ENCODE measurements at places on chromosomes 5 and 9.

GRCh38 chr5:163760498-163760897, 255.1 kb downstream of the MAT2B start:
- no peak for DNase-seq

DNA sequence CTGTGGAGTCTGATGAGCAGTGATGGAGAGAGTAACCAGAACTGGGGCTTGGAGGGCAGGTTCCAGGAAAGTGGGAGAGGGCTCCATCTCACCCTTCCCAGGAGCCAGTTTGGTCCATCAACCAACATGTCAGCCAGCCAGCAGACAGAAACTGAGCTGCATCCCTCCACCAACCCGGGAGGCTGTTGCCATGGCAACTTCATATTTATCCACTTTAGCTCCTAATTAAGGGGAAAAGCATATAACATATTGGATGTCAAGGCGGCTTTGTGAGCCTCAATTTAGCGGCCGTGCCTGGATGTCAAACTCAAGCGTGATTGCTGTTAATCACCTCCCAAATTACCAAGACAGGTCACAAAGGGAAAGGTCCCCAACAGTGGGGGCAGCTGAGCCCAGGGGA, 81.5 kb upstream of the ARAP3 start:
- no peak for DNase-seq

DNA sequence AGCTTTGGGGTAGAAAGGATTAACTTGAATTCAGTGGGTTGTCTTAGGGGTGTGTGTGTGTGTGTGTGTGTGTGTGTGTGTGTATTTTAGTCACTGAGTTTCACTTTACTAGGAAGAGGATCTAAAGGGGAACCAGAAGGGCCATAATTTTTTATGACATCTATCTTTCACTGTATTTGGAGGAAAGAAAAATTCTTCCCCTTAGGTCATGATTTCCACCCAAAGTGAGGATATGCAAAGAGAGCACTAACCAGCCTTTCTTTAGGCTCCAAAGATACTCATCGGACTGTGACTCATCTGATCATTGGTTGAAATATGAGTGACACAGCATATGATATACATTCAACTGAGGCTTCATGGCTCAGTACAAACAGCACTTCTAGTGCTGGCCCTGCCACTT, 75.2 kb upstream of the RASGRF2 start:
- DNase-seq: peak; percentile 67

DNA sequence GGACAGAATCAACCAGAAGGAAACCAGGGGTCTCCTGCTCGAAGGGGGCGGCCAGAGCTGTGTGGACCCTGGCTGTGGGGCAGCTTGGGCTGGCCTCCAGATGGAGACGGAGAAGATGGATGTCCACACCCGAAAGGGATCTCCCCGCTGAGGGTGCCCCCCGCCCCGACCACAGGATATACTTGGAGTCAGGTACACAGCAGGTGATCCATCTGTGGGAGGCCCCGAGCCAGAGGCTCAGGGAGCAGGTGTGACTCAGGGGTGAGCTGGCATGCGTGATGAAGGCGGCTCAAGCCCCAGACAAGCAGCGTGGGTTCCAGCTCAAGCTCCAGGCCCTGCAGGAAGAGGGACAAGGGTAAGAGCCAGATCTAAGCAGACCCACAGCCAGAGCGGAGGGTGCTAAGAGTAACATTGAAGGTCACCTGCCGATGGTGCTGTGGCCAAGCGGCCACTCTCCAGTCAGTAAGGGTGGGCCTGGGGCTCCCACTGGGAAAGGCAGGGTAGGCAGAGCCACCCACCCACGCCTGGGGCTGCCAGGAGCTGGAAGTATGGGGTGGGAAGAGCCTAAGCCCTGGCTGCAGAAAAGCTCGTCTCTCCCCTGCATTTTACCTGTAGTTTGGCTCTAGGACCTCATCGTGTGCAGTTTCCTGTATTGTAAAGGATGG, 30.6 kb upstream of the MVB12B start:
- no peak for DNase-seq

DNA sequence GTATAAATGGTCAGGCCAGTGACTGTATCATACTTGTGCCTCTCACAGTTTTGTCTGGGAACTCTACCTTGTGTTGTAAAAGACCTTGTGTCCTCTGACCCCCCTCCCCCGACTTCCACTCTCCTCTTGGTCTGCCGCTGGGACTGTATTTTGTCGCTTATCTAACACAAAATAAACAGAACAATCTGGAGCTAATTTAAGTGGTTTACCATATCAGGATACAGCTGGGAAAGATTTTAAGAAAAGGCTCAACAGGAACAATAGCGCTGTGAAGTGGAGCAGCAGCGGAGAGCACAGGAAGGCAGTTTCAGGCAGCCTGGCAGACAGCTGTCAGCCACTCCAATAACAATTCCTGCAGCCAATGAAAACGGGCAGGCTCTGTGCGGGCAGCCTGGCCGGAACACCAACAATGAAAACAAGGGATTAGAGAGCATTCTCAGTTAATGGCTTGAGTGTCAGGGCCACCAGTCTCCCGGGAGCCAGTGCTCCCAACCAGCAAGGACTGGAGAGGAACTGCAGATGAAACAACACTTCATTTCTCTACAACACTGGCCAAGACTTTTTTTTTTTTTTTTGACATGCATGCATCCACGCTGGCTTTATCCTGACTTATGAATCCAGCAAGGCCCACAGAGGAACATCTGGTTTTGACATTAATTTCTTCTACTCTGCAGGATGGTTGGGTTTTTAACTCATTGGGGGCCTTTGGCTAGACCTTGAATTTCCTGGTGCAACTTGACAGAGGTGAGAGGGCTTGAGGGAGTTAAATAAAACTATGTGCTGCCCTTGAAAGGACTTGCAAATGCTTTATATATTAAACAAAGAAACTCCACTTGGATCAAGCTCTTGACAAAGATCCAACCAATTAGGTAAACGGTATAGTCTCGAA, 76.7 kb downstream of the ARSB start:
- DNase-seq: no peak

DNA sequence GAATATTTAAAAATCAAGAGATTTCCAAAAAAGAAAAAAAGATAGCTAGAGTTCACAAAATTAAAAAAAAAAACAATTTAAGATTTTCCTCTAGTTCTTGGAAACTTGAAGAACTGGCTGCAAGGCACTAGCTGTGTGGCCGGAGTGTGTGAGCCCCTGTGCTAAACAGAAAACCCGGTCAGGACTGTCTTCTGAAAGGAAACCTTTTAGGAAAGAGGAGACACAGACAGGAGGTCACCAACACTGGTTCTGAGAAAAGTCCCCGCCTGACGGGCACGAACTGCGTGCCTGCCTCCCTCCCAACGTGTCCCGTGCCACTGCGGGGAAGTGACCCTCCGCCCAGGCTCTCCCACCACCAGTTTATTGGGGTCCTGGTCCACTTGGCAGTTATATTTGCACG, 15.2 kb downstream of the TTF1 start:
- no peak for DNase-seq

- no peak for DNase-seq
Measured at GRCh38 chr5:32156635-32157034, 17.5 kb downstream of the GOLPH3 start.

GRCh38 chr9:14529054-14529453, 164.2 kb downstream of the ZDHHC21 start:
- no peak for DNase-seq

GRCh38 chr9:107816561-107817021, 327.0 kb upstream of the KLF4 start:
- DNase-seq: no peak

- no peak for DNase-seq
Measured at GRCh38 chr9:90092508-90092907, 487.7 kb downstream of the GADD45G start.

GRCh38 chr5:143569722-143570567, 166.5 kb upstream of the NR3C1 start:
- DNase-seq: peak; percentile 55

DNA sequence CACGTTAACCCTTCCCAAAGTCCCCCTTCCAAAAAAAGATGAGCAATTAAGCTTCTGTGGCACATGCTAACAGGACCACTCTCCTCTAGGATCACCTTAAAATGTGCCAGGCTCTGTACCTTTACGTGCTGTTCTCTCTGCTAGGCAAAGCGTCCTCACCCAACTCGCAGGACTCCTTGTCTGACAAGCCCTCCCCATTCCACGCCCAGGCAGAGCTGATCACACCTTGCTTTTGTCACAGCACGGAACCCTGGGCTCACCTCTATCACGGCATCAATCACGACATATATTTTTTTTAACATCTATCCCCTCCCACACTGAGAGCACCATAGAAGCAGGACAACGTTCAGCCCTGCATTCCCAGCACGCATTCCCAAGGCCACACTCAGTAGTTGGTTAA, 47.1 kb downstream of the CDK5RAP2 start:
- DNase-seq: no peak

DNA sequence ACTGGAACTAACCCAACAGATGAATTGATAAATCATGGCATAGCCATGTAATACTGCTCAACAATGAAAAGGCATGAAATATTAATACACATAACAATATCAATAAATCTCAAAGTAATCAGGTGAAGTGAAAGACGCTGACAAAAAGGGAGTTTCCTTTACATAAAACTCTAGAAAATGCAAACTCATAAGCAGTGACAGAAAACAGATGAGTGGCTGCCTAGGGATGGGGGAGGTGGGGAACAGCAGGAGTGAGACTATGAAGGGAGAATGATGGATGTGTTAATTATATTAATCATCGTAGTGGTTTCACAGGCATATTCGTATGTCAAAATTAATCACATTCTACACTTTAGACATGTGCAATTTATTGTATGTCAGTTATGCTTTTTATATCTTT, 59.8 kb upstream of the SHC3 start:
- DNase-seq: no peak

DNA sequence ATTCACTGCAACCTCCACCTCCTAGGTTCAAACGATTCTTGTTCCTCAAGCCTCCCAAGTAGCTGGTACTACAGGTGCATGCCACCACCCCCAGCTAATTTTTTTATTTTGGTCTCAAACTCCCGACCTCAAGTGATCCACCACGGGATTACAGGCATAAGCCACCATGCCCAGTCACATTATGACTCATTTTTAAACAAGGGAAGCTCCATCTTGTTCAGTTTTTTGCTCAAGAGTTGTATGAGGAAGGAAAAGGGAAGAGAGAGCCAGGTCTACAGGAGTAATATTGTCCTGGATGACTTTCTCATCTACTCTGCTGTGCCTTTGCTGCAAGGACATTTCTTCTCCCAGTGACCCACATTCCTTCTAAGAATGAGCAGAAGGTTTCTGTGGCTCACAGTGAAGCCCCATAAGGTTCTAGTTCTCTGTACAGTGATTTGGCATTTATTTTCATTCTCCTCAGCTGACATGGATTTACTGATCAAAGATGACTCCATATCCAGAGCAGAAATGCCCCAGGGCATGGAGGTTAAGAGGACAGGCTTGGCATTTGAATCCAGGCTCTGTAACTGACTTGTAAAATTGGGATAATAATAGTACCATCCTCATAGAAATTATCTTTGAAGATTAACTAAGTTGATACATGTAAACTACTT, 153.5 kb downstream of the CDH6 start:
- peak; percentile 91 for DNase-seq

- no peak for DNase-seq
Measured at GRCh38 chr5:133736512-133736911, 124.2 kb upstream of the FSTL4 start.

- no peak for DNase-seq
Measured at GRCh38 chr5:147671365-147671764, 111.2 kb downstream of the JAKMIP2 start.

DNA sequence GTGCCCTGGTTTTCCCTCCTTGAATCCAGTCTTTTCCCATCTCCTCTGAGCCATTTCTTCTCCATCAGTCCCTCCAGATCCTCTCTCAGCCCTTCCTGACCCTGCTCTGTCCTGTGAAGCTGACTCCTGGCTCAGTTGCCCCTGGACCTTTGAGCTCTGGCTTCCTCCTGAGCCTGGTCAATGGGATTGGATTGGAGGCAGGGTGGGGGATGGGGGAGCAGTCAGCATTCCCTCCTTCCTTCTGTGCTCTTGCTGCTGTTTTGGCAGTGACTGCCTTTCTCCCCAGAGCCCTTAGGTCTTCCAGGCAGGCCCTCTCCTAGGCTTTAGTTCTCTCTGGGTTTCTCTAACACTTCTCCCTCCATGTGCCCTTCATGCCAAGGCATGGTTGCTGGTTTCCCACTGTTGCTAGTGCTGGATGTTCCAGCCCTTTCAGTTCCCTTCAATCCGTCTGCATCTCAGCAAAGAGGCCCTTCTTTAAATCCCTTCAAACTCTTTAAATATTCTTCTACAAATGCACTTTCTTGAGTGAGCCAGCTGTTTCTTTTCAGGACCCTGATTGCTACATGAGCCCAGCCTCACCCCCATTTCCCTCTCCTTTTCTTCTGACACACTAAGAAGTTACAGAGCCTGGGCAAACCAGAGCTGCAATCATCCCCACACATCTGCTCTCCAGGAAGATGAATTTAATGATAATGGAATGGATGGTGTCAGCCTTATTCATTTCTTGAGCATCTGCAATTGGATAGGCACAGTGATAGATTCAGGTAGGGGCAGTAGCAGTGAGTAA, 2.2 kb downstream of the TNFSF15 start:
- DNase-seq: peak; percentile 8

DNA sequence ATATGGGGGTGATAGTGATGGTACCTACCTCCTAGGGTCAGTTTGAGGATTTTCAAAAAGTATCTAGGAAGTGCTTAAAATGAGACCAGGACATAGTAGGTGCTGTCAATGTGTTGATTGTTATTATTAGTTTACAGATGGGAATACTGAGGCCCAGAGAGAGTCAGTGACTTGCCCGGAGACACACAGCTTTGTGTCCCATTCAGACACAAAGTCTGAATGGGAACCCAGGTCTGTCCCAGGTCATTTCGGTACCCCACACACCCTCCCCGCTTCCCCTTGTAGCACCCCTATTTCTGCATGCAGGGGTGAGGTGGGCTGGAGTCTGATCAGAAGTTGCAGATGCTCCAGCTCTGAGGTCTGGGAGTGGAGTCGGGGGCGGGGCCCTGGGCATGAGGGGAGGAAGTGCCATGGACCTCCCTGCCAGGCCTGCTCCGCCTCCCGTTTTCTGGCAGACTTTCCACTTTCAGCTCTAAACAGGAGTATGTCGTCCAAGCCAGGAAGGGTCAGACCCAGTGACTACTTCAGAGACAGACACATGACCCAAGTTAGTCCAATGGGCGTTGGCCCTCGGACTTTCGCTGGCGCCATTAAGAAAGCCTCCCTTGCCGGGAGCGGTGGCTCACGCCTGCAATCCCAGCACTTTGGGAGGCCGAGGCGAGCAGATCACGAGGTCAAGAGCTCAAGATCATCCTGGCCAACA, 3.2 kb upstream of the DBN1 start:
- DNase-seq: no peak

DNA sequence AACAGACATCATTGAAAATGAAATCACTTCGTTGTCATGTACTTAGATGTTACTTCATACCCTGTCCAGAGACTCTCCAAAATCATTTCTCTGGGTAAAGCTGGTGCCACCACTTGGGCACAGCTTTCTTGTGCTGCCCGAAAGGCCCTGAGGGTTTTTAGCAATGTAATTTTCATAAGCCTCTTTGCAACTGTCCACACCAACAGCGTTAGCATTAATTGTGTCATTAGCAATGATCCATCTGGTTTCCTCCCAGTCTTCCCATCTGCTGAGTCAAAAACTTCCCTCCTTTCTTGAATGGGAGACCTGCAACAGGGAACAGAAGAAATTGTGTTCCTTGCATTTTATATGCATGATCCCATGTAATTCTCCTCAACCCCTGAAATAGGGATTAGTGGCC, 8.6 kb upstream of the MSX2 start:
- DNase-seq: no peak

- no peak for DNase-seq
Measured at GRCh38 chr5:11791792-11792191, 112.5 kb downstream of the CTNND2 start.

- no peak for DNase-seq
Measured at GRCh38 chr5:75040973-75041372, 11.4 kb downstream of the GCNT4 start.

Measured in trophoblast cell (in vitro differentiated cells and primary cell).